ENCODE measurements at places on chromosomes 5 and 9.

DNA sequence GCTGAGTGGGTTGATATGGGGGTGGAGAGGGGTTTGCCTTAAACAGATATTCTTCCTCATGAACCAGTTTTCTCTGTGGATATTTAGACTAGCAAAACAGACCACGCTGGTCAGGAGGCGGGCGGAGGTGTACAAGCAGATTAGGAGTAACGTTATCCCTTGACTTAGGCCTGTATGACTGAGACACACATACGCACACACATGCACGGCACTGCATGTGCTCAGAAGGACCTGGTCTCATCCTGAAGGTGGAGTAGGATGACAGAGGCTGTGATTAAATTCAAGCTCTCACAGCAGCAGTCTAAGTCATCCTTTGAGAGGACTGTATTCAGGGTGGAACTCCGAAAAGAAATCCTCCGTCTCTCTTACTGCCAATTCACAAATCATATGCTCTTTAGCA is 209.7 kb downstream of the DIRAS2 start:
- DNase-seq, result no peak

DNA sequence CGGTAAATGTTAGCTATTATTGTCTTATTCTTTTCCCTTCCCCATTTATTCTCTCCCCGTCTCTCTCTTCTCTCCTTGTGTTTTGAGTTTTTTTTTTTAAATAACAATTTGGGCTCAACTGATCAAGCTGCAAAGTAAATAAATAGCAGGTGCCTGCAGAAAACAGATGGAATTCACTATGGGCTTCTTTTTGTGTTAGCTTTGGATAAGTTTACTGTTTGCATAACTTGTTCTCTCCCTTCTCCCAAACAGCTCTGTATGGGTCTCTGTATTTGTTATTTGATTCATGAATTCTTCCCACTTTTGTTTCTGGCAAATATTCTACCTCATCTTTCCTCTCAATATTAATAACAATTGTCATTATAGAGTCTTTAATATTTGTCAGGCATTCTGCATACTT is 111.8 kb upstream of the ASTN2 start:
- DNase-seq, result peak; percentile 54

DNA sequence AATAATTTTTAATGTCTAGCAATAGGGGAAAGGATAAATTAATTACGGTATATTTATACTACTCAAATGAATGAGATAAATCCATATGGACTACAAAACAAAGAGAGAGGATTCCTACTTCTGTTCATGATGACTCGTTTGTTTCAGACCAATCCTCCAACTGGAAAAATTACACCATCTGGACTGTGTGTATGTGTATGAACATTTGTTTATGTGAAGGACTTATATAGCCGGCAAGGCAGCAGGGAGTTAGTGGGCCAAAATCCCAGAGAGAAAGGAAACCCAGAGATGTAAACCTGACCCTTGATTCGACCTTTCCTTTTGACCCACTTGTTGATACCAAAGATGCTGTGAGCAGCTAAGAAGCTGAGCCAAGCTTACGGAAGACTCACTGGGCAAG is 20.1 kb downstream of the PDE6A start:
- DNase-seq, result no peak

- DNase-seq, result no peak
Measured at GRCh38 chr9:30851600-30851999, 1532.8 kb upstream of the ACO1 start.

- DNase-seq, result no peak
Measured at GRCh38 chr5:136631186-136631585, 265.8 kb upstream of the TRPC7 start.

DNA sequence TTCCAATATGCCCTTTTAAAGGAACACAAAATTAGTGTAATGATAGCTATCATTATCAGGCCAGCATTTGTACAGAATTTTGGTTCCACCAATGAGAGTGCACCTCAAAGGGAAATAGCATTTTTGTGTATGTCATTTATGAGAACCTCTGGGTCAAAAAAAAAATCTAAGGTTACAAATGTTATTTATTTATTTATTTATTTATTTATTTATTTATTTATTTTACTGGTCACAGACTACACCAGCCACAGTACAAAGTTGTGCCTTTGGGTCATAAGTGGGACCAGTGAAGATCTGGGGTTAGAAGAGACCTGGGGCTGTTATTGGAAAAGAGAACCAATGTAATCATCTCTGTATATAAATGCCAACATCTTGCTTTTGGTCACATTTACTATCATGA is 523.9 kb downstream of the CETN3 start:
- no peak for DNase-seq

- no peak for DNase-seq
Measured at GRCh38 chr5:34563931-34564709, 92.0 kb upstream of the RAI14 start.

GRCh38 chr5:126847456-126847820 is 70.5 kb downstream of the LMNB1 start:
- no peak for DNase-seq

- DNase-seq, result peak; percentile 16
Measured at GRCh38 chr9:90827181-90827871, 25.7 kb downstream of the SYK start.

- DNase-seq, result no peak
Measured at GRCh38 chr5:75190227-75190626, 46.5 kb downstream of the ANKRD31 start.

DNA sequence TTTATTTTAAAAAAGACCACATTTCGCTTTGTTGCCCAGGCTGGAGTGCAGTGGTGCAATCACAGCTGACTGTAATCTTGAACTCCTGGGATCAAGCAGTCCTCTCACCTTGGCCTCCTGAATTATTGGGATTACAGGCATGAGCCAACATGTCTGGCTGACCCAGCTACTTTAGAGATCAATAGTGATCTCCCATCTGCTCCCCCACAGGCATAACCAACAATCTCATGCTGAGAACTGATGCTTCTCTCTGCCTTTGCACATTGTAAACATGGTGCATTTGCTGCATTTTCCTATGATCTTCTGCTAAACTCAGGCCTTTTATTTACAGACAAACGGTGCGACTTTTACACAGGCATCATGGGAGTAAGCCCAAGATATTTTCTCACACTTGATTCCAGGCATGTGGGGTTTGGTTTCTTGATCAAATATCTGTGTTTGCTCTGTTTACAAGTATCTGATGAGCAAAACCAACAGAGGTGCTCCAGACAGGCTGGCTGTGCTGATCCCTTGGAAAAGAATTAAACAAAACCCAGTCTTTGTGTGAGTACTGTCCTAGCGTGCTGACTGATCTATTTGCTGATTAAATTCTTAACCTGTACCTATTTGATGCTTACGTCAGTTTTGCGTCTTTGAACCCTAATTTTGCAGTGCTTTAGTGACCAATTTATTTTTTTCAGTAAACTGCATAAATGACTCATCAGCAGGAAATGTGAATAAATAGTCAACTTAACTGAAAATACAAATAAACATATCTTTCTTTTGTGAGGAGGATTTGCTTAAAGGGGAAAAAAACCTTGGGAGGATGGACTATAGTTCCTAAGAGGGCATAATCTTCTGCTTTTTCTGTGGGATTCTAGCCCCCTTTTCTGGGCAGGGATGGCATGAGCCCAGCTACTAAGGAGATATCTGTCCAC is 191.7 kb upstream of the NR3C1 start:
- DNase-seq, result no peak

GRCh38 chr5:10434392-10434791 is 7.3 kb upstream of the ROPN1L start:
- DNase-seq, result no peak

- DNase-seq, result no peak
Measured at GRCh38 chr5:158660726-158661125, 439.0 kb downstream of the EBF1 start.

DNA sequence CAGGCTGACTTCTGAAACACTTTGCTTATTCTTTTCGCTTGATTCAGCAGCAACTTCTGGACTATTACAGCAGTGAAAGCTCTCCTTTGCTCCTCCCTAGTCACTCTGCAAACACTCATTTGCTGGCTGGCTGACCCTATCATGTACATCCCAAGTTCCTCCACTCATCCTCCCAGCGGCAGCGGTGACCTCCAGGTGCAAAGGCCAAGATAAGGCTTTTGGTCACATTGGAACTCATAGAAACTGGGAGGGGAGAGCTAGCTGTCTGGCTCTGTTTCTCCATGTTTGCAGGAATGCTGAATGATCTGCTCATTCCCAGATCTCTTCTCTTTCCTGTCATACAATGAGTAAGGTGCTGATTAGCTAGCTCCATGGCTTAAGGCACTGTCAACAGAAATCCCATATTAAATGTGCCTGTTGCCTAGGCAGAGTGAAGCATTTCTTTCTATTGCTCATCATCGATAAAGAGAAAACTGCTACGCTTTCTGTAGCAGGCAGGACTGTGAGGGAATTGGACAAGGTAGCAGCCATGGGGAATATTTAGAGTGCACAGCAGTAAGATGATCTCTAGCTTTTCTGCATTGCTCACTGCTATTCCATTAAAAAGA is 250.5 kb upstream of the PDE4D start:
- DNase-seq, result no peak

GRCh38 chr9:69253057-69253456 is 72.0 kb upstream of the ENTREP1 start:
- DNase-seq, result no peak

DNA sequence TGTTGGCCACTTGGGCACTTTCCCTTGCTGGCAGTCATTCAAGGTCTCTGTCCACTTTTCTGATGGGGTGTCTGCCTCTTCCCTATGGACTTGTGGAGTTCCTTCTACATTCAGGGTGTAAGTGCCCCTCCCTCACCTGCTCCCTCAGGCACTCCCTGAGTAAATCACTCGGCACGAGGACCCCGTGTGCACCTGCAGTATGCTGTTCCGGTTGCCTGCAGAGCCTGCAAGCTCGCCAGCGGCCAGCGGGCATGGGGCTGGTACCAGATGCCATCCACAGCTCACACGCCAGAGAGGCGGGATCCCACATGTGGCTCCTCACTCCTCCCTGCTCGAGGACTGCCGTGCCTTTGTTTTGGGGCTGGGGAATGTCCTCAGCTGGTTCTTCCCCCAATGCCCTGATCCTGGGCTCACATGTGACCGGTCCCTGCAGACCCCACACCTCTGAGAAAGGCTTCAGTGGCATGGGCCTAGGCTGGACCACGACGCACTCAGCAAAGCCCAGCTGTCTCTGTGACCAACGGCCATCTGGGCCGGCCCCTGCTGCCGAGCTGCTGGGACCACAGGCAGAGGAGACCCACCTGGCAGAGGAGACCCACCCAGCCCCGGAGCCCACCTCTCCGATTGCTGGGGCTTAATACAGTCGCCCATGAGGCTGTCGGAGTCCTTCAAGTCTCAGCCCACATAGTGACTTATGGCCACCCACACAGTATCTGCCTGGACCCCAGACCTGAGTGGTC is 46.1 kb upstream of the CLPTM1L start:
- no peak for DNase-seq

DNA sequence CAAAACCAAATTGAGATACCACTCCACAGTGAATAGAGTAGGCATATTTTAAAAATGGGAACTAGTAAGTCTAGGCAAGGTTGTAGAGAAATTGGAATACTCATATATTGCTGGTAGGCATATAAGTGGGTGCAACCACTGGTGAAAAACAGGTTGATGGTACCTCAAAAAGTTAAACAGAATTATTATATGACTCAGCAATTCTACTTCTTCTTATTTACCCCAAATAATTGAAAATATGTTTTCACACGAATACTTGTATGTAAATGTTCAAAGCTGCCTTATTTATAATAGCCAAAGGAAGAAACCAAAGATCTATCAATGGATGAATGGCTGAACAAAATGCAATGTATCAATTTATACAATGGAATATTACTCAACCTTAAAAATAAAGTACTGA is 79.1 kb downstream of the CDH9 start:
- DNase-seq, result no peak

DNA sequence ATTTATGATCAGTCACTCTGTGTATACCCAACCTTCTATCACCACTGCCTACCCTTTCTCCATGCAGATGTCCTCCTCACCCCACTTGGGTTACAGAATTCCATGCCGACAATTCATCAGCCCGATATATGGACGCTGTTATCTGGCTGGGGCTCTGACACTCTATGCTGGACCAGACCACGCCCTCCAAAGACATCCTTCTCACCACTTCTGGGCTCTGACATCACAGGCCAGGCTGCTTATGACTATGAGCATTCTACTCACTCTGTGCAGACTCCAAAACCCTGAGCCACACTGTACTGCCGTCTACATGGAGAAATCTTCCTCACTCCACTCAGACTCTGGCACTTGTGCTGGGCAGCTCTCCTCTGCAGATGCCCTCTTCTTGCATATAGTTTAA is 7.6 kb upstream of the AK3 start:
- no peak for DNase-seq

- DNase-seq, result no peak
Measured at GRCh38 chr5:38258042-38258318, 379 bp upstream of the EGFLAM start.
